ENCODE measurements at places on chromosomes 7 and 10.

- no peak for DNase-seq
Observed at GRCh38 chr10:6647811-6648526, 67.9 kb upstream of the PRKCQ start.

- DNase-seq: no peak
Observed at GRCh38 chr7:44278451-44279161, 46.8 kb downstream of the CAMK2B start.

- DNase-seq: no peak
Observed at GRCh38 chr7:150716368-150716767, at the start of gene GIMAP1. TSS of gene GIMAP1 (plus strand) at chr7:150716613. CDS start at chr7:150719048, 2,435 bp downstream.

- DNase-seq: no peak
Observed at GRCh38 chr10:78656417-78657162, 412.2 kb upstream of the ZMIZ1 start.

DNA sequence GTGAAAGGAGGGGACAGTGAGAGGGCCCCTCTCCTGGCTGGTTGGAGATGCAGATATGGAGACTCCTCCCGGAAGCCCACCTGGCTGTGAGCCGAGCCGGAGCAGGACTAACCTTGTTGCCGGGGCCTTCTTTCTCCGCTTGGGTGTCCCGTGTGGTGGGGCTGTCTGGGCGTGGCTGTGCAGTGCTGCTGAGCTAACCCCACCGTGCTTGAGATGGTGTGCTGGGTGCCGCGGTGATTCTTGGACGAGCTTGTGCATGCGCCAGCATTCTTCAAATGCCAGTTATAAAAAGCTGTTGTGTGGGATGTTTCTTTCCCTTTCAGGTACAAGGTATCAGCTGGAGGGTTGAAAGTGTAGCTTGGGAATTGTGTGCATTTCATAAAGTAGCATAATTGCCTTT lies 48.8 kb downstream of the DAGLB start:
- DNase-seq: no peak

DNA sequence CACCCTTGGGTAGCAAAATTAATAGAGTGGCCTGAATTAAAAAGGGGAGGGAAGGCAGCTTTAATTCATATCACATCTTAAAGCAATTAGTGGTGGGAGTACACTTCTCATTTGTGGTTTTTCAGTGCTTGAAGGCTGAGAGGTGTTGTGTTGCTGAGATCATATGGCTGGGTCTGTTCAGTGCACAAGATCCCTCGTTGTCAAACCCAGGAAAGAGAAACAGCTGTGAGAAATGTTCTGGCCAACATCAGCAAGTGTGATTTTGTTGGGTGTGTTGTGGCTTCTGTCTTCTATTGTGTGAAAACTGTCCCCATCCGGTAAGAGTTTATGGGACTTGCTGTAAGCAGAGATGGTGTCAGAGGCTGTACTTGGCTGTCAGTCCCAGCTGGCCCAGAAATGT lies 197.9 kb upstream of the BMPER start:
- no peak for DNase-seq

- no peak for DNase-seq
Observed at GRCh38 chr7:30460246-30460633, 18.3 kb downstream of the NOD1 start.

DNA sequence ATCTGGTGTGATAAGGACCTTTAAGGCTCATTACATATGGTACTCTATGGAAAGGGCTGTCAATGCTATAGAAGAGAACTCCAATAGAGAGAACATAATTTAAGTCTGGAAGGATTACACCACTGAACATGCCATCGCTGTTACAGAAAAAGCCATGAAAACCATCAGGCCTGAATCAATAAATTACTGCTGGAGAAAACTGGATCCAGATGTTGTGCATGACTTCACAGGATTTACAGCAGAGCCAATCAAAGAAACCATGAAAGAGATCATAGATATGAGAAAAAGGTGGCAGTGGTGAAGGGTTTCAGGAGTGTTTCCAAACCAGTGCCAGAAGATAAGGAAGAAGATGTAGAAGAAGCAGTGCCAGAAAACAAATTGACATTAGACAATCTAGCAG lies 18.9 kb upstream of the GPR22 start:
- no peak for DNase-seq

DNA sequence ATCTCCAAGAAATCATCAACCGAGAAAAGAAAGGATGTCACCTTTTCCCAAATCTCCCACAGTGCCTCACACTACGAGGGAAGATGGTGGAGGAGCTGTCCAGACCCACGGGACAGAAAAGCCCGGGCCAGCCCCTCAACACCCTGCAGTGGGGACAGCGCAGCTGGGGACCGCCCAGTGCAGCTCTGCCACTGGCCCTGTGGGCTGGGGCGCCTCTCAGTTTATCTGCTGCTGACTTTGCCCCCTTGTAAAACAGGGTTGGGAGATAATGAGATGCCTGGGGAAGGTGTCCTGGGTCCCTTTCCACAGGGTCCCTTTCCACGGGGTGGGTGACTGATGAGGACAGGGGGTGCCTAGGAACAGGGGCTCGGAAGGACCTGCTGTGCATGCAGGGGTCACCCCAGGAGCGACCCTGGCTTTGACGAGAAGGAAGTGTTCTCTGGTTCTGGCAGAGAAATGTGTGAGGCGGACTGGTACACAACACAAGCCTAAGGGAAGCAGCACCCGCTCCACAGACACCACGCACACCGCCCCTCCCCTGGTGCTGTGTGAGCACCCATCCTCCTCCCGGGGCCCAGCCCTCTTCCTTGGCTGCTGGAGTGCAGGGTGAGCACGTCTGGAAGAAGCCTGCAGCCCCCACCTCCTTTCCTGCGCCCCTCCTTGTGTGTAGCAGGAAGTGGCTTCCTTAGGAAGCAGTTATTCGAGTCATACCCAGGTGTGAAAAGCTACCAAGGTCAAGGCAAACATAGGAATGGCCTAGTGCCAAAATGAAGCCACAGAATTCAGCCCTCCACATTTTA lies 339.9 kb downstream of the DNAJB6 start:
- DNase-seq: no peak

- DNase-seq: no peak
Observed at GRCh38 chr10:25758041-25758457, 176.0 kb upstream of the MYO3A start.

DNA sequence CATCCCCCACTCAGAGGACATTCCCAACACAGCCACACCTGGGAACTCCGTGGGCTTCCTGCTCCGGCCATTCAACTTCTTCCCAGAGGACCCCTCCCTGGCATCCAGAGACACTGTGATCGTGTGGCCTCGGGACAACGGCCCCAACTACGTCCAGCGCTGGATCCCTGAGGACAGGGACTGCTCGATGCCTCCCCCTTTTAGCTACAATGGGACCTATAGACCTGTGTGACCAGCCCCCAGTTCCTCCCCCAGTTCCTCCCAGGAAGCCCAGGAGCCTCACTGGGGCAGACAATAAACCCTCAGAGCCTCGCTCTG lies 8.6 kb downstream of the AOC1 start:
- no peak for DNase-seq

GRCh38 chr10:131745591-131745990 lies 155.2 kb upstream of the PPP2R2D start:
- no peak for DNase-seq

DNA sequence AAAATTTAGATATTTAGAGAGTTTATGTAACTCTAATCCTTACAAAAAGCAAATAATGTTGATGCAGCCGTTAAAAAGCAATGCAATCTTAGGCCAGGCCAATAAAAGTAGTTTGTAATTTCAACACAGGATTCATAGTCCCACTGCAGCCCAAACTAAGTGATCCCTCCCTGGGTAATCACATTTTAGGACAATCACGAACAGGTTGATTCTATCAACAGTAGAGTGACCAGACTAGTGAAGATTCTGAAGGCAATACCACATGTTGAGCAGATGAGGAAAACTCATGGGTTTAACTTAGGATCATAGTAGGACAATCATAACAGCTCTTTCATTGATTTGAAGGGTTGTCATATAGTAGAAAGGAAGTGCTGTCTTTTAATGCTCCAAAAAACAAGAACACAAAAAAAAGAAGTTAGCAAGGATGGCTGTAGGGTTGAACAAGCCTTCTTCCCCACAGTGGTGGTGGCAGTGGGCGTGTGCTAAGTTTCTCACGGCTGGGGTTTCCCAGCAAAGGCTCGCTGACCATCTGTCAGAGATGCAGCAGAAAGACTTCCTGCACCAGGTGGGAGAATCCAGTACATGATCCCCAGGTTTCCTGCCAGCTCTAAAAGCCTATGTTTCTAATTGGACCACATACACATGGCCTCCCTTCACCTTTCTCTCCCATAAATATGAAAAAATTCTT lies 212.2 kb downstream of the CHRM2 start:
- DNase-seq: no peak

DNA sequence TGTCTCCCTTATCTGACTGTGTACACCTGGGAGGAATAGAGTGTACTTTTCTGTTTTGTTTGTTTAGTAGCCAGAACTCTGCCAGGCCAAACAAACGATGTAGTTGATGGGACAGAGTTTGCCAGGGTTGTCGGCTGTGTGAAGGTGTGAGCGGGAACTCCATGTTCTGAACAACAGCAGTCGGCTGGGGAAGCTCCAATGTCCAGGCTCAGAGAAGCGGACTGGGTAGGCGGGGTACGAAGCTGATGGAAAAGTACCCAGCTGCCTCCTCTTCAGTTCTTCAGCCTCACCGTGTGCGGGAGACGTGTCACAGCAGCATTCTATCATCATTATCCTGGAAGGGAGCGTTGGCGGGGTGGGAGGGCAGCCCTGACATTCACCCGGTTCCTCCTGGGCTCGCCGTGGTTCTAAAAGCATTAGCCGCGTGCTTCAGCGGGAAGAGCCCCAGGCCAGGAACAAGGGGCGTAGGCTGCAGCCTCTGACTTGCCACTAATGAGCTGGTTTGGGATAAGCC lies 52.9 kb downstream of the PFKFB3 start:
- DNase-seq: no peak

GRCh38 chr10:125201108-125201524 lies 40.8 kb upstream of the CTBP2 start:
- DNase-seq: no peak

GRCh38 chr7:19161671-19162070 lies 16.4 kb upstream of the FERD3L start:
- DNase-seq: no peak

GRCh38 chr7:33428415-33428814 lies 299.1 kb downstream of the BBS9 start:
- no peak for DNase-seq

DNA sequence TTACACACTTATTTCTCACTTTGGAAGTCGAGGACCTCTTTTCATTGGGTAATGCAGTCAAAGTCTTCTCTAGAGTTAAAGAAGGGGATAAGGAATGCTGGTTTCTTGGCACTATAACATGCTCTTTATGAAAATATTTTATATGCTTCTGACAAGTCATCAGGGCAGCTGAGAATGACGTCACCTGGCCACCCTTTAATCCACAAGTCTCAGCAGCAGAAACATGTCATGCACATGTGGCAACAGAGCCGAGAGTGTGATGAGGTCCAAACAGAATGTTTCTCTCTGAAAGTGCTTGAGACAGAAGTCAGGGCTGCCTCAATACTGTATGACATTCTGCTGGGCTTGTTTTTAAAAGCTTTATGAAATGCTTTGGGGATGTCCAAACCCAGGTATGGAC lies 63.5 kb upstream of the C10orf90 start:
- DNase-seq: no peak

GRCh38 chr10:5458425-5458824 lies 40.9 kb downstream of the CALML5 start:
- no peak for DNase-seq

DNA sequence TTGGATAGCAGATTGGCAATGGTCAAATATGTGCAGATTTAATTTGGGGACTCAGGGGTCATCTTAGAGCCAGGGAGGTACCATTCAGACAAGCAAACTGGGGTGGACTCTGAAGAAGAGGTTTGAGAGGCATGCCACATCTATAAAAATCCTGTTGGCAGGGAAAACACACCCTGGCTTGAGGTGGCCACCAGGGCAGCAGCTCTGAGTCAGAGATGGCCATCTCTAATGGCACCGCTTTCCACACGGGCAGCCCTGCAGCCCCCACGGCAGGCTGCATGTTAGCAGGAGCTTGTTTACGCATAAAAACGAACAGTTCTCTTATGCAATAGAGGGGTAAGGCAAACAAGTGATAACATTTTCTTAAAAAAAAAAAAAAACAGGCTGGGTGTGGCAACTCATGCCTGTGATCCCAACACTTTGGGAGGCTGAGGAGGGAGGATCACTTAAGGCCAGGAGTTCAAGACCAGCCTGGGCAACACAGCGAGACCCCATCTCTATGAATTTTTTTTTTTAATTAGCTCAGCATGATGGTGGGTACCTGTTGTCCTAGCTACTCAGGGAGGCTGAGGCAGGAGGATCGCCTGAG lies 14.9 kb downstream of the DLG5 start:
- DNase-seq: no peak

GRCh38 chr7:44979481-44980392 lies 922 bp upstream of the MYO1G start:
- DNase-seq: no peak

DNA sequence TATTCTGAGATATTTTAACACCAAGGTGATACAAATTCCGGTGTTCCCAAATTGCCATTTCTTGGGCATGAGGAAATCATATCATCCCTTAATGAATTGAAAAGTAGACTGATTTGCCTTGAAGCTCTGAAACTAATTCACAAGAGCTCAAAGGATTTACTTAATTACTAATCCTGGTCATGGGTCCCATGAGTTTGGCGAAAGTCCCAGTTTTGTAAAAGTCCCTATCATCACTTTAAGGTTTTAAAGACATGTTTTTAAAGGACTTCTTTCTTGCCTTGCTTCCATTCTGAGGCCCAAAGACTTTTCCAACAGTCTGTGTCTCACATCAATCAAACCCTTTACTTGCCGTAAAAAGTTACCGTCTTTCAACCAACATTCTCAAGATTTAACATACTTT lies 377.9 kb downstream of the DNAJB9 start:
- DNase-seq: no peak

DNA sequence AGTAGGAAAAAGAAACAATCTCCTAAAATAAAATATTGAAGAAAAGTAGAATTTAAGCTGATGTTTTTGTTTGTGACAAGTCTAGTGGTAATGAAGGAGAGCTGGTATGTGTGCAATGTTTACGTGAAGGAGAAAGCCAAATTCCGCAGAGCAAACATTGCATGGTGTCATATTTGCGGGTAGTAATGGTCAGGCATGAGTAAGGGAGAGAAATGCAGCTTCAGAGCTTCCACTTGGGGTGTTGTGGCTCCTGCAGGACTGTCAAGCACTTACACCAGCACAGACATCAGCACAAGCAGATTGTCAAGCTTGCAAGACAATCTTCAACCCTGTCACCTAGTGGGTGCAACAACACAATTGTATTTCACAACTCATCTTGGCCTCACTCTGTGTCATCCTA lies 136.5 kb upstream of the ETV1 start:
- no peak for DNase-seq

DNA sequence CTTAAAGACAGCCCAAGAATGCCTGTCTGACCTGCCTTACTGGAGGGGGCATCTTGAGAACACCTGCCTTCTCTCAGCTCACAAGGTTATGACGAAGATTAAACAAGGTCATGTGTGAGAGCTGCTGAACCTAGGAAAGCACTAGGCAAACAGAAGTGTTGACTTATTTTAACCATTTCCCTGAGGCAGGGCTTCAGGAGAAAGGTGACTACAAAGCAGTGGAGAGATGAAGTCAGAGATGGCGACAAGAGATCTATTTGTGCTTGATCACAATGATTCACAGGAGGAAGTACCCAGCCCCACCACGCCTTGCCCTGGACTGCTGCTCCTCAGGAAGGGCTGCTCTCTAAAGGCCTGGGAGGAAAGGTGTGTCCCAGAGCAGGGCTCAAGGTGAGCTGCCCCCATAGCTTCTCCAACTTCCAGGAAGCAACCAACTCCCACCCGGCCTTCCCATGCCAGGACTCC lies 27.8 kb downstream of the STN1 start:
- no peak for DNase-seq

Data from activated B cell treated with CpG ODN at 0.5 μM for 24 hours (primary cell).